ENCODE measurements at places on chromosomes 7 and 10. TPM values are rescaled to one million over a fixed set of nuclear protein-coding genes. Genes with fewer than 3 reads are reported as not detected.
A peak's percentile ranks its signal among the peaks of the same experiment; 100 is the strongest.

Gene SLC25A28
- 37.1 TPM for polyA plus RNA-seq

Gene PRKCQ
- polyA plus RNA-seq: not detected

Gene PUS7
- 3.2 TPM for polyA plus RNA-seq

Gene HTR5A
- not detected for polyA plus RNA-seq

Gene MALRD1
- polyA plus RNA-seq: 0.29 TPM

Gene TET1
- polyA plus RNA-seq: 0.29 TPM

- no peaks in the 10 kb centered on the region for H3K4me1 ChIP-seq
- no peaks in the 10 kb centered on the region for H3K36me3 ChIP-seq
- H3K27me3 ChIP-seq: no peaks in the 10 kb centered on the region
- H3K27ac ChIP-seq: no peak overlapping the region
Measured at GRCh38 chr7:123533553-123533917, 860 bp downstream of the IQUB start.

GRCh38 chr7:102471791-102472125 is 7.0 kb downstream of the POLR2J start:
- no peaks in the 10 kb centered on the region for H3K4me1 ChIP-seq
- H3K27ac ChIP-seq: no peak overlapping the region
- no peaks in the 10 kb centered on the region for H3K27me3 ChIP-seq
- no peak overlapping the region for H3K4me3 ChIP-seq
- H3K36me3 ChIP-seq: peaks cover 66% of the 10 kb centered on the region

DNA sequence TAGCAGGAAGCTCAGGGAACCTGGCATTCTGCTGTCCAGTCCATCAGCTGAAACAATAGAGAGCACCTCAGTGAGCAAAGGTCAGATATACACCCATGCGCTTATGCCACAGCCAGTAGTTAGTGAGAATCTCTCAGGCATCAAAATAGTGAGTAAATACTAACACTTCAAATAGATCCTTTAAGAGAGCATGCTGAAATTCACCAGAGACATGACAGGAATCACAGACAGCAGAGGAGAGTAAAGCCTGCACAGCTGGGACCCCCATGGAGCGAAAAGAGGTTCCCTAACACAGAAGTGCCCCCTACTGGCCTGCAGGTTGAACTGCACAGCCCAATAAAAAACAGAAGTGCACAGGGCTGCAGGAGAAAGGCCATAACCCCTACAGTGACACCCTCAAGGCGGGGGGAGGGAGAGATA is 57.6 kb upstream of the ANTXRL start:
- H3K27me3 ChIP-seq: peaks cover 8% of the 10 kb centered on the region
- H3K4me3 ChIP-seq: no peak overlapping the region
- no peaks in the 10 kb centered on the region for H3K4me1 ChIP-seq
- H3K36me3 ChIP-seq: no peaks in the 10 kb centered on the region

DNA sequence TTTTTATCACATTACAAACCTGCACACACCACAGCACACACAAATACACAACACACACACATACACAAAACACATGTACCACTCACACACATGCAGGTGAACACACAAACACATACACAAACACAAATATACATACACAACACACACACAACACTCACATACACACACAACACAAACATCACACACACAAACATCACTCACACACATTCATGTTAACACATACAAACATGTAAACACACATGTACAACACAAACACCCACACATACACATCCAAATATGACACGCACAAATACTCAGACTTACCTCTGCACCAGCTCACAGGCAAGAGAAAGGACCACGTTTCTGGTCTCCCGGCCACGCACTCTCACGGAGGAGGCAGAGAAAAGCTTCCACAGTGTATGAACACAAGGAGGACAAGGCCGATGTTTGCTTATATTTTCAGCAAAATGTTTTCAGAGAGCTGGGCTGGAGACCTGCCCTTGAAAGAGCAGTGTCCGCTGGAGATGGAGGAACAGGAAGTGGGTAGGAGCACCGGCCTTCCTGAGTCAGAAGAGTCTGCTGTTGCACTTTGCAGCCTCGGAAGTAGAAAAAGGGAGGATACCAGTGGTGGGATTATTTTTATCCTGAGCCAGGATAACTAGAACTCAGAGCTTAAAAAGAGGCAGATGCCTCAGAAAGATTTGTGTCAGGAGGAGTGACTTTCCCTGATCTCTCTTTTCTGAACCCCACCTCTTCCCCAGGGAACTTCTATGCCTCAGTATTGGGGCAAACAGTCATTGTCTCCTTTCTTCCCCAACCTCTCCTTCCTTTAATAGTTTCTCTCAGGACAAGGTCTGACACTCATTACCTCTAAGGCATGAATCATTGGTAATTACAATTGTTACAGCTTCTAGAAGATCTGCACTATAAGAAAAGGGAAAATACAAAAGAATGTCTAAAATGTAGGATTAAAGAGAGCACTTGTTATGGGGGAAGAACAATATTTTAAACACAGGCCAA is at the start of gene GIMAP6:
Gene GIMAP6 (minus strand): TSS at position 520 of the 999 bp plus-strand sequence. CDS start 2,243 bp downstream, outside the sequence.
- peaks cover 66% of the 10 kb centered on the region for H3K4me1 ChIP-seq
- H3K36me3 ChIP-seq: no peaks in the 10 kb centered on the region
- H3K27ac ChIP-seq: peak within 1 kb of the TSS; percentile 96
- no peaks in the 10 kb centered on the region for H3K27me3 ChIP-seq
- DNase-seq: peak; percentile 43

DNA sequence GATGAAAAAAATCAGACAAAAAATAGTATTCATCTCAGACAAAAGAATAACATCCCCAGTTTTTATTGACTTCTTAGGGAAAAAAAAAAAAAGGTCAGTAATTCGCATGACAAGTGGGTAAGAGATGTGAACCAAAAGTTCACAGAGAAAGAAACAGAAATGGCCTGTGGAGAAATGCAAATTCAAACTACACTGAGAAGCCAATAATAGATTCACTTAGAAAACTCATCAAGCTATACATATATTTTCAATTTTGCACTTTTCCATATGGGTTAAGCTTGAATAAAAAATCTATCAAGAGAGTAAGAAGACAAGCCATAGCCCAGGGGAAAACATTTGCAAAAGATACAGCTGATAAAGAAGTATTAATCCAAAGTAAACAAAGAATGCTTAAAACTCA is 28.0 kb downstream of the HERC4 start:
- no peaks in the 10 kb centered on the region for H3K27me3 ChIP-seq
- no peaks in the 10 kb centered on the region for H3K4me1 ChIP-seq
- peaks cover 16% of the 10 kb centered on the region for H3K36me3 ChIP-seq
- no peak for DNase-seq
- no peak overlapping the region for H3K27ac ChIP-seq

DNA sequence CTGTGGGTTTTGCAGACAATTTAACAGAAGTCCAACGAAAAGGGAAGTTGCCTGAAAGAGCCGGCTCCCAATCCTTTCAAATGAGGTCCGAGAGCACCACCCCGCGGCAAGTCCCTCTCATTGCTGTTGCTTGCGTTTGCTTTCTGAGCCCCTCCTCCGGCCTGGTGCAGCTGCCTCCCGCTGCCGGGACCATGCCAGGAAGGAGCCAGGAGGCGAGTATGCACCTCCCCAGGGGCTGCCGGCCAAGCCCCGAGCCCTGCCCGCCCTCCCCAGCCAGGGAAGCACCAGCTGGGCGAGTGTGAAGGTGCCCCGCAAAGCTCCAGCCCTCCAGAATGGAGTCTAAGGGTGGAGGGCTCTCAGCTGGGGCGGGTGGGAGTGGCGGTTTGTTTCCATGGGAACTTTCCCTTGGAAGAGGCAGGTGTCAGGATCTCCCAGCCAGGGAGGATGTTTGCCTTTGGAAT is 25.8 kb upstream of the PPP2R2D start:
- no peak overlapping the region for H3K27ac ChIP-seq
- H3K27me3 ChIP-seq: peaks cover 48% of the 10 kb centered on the region
- H3K36me3 ChIP-seq: no peaks in the 10 kb centered on the region
- no peaks in the 10 kb centered on the region for H3K4me1 ChIP-seq
- DNase-seq: peak; percentile 74
- H3K4me3 ChIP-seq: no peak overlapping the region

- H3K4me1 ChIP-seq: peaks cover 4% of the 10 kb centered on the region
- DNase-seq: no peak
Measured at GRCh38 chr10:68301790-68302502, 29.9 kb upstream of the HNRNPH3 start.

DNA sequence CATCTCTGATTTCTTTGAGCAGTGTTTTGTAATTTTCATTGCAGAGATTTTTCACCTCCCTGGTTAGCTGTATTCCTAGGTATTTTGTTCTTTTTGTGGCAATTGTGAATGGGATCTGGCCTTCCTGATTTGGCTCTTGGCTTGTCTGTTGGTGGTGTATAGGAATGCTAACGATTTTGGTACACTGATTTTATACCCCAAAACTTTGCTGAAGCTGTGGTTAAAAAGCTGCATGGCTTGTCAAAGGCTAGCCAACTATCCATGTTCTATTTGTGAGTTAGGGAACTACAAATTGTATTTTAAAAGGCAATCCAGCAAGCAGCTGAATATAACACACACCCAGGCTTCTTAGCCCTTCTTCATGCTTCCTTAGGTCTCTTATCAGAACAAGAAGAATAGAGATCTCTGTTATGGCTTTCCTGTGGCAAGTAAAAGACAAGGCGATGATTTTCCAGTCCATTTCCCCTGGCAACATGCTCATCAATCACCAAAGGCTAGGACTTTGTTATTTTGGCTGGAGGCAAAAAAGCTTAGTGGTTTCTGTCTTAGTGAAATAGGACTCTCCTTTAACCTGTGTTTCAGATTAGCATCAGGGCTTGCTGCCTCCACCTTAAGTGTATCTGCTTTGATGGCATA is 77.5 kb downstream of the CDK6 start:
- no peak overlapping the region for H3K27ac ChIP-seq
- H3K36me3 ChIP-seq: no peaks in the 10 kb centered on the region
- H3K27me3 ChIP-seq: no peaks in the 10 kb centered on the region

DNA sequence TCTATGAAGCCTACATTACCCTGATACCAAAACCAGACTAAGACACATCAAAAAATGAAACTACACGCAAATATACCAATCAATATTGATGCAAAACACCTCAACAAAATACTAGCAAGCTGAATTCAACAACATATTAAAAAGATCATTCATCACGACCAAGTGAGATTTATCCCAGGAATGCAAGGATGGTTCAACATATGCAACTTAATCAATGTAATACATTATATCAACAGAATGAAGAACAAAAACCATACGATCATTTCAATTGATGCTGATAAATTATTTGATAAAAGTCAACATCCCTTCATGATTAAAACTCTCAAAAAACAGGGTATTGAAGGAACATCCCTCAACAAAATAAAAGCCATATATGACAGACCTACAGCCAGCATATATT is 5.7 kb downstream of the CLEC5A start:
- H3K36me3 ChIP-seq: no peaks in the 10 kb centered on the region
- no peaks in the 10 kb centered on the region for H3K27me3 ChIP-seq
- no peak overlapping the region for H3K4me3 ChIP-seq
- H3K4me1 ChIP-seq: no peaks in the 10 kb centered on the region
- DNase-seq: no peak
- no peak overlapping the region for H3K27ac ChIP-seq

DNA sequence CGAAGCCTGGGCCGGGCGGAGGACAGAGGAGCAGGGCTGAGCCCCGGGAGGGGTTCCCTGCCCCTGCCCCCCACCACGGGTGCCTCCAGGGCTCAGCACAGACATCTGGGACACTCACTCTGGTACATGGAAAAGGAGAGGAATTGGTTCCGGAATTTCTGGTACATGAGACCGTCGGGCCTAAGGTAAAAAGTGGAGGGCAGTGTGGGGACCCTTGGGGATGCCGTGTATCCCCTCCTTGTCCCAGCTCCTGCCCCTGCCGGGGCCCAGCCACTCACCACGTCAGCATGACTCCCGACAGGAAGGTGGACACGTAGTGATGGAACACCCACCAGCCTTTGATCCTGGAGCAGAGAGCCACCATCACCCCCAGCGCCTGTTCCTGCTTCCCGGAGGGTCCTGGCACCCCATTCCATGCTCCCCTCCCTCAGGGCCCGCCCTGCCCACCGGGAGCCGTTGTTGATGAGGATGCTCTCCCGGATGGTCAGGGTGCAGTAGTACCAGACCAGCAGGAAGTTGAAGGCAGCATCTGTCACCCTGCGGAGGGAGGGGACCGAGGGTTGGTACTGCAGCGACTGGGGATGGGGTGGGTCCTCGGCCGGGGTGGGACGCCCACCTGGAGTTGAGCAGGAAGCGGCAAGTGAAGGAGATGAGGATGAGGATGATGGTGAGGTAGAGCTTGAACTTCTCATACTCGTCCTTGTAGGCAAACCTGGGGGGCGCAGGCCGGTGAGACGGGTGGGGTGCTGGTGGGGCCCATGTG is 6.4 kb downstream of the TMEM120A start:
- H3K36me3 ChIP-seq: peaks cover 14% of the 10 kb centered on the region
- no peaks in the 10 kb centered on the region for H3K27me3 ChIP-seq
- no peak for DNase-seq
- peaks cover 45% of the 10 kb centered on the region for H3K4me1 ChIP-seq
- no peak overlapping the region for H3K27ac ChIP-seq

DNA sequence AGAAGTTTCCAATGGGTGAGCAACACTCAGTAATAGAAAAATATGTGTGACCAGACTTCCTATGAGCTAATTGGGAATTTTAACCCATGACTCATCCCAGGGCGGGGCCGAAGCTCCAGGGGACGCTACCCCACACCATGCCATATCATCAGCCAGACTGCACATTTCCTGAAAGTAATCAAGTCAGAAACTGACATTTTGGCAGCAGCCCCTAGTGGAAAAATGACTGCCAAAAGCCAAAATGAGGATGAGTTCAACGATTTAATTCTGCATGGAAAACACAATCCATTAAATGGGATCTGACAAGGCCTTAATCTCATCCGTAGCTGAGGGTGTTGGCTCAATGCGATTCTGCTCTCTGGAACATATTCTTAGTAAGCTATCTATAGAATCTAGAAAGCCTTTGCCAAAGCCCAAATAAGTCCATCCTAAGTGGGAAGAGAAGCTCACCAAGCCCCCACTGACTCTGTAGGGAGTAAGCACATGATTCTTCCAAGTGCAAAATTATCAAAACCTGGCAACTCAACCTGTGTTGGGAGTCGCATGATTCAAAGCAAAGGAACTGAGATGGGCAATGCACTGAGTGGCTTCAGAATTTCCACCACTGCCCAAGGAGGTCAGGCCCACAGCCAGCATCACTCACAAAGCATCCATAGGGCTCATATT is 93.1 kb upstream of the PDE1C start:
- peaks cover 36% of the 10 kb centered on the region for H3K4me1 ChIP-seq
- no peak overlapping the region for H3K4me3 ChIP-seq
- H3K36me3 ChIP-seq: no peaks in the 10 kb centered on the region
- peak; percentile 37 for DNase-seq
- peak overlapping the region; percentile 86 for H3K27ac ChIP-seq

DNA sequence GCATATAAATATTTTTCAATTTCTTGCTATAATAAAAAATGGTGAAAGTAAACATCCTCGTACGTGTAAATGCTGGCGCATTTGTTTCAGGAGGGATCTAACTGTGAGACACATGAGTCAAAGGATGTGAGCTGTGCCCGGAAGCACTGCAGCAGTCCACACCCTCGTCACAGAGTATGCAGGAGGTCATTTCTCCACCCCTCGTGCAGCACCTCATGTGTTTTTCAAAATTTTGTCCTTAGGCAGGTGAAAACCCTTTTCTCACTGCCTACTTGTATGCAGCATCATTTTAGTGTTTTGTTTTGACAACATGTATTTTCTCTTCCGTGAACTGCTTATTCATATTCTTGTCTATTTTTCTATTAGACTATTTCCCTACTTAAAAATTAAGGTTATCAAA is 162.7 kb downstream of the AVL9 start:
- H3K36me3 ChIP-seq: no peaks in the 10 kb centered on the region
- no peak for DNase-seq
- H3K27me3 ChIP-seq: no peaks in the 10 kb centered on the region
- H3K27ac ChIP-seq: no peak overlapping the region

GRCh38 chr7:69772718-69773436 is 174.6 kb downstream of the AUTS2 start:
- H3K27me3 ChIP-seq: no peaks in the 10 kb centered on the region
- no peak for DNase-seq
- H3K27ac ChIP-seq: no peak overlapping the region
- H3K4me1 ChIP-seq: peaks cover 10% of the 10 kb centered on the region
- no peaks in the 10 kb centered on the region for H3K36me3 ChIP-seq
- no peak overlapping the region for H3K4me3 ChIP-seq
